Activated naive CD4-positive, alpha-beta T cell treated with anti-CD3 and anti-CD28 coated beads, Interleukin-2, amount 50 U/mL, for 16 hours (primary cell): ENCODE measurements at places on chromosomes 5 and 9.

DNA sequence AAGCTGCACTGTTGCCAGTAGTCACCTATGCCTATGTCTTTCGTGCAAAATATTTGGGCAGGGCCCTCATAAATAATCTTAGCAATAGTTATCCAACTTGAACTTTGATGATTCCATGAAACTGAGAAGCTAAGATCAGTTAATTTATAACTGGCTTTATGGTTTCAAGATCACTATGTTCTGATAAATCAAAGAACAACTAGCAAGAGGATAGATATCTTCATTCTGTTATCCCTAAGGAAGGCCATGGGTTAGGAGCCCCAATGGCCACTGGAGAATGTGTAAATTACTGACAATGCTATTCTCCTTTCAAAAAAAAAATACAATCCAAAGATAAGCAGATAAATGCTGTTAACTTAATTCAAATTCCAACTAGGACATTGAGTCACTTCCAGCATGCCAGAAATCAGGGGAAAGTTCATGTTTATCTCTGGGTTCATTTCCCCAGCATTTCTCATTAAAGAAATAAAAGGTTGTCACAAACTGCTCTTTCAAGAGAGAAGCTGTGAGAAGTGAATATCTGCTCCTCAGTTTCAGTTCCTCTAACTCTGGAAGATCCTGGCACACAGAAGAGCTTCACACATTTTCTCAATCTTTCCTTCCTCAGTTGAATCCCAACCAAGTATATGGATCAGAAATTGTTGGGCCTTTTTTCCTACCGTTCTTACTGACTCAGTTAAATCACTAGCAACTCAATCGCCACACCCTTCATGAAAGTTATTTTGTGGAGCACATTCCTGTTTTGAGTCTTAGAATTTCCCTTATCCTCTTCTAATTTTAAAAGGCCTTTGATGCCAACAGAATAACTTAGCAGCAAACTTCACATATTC lies 59.6 kb upstream of the SLC1A1 start:
- DNase-seq: no peak

DNA sequence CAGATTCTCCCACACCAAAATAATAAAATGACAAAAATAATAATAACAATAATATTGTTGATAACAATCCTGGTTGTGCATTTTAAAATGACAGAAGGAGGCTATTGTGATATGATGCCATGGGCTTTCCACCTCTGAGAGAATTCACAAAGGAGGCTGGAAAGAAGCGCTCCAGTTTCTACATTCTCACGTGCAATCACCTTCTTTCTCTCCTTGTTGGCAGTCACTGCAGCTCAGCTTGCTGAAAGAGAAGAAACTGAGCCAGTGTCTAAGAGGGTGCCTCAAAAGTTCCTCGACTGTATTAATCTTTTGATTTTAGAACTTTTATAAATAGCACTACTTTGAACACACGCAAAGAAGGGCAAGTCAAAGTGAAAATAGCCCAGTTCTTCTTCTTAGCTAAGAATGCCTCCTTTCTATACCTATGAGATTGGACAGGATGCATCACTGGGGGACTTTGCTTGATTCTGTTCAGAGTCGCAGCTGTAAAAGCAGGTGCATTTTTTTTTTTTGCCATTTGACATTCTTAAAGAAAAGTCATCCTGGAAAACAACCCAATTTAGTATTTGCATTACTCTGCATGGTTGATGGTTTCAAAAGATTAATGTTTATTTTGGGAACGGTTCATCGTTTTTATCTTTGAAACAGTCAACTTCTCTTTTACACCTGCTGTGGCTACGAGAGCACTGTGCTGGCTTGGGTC lies 12.4 kb upstream of the SUB1 start:
- no peak for DNase-seq

DNA sequence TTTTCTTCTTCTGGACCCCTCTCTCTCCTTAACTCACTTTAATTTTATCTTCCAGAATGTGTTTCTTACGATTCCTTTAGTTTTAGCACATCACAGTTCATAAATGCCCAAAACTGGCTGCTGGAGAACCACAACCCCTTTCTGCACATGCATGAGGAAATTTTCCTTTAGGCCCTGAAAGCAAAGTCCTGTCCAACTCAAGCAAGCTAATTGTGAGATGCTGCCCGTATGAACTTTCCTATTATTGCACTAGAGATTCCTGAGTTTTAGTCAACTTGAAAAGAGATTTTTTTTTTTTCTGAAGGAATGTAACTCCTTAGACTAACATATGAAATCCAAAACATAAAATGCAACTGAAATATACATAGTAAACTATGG lies 52.1 kb upstream of the DAB2 start:
- no peak for DNase-seq

- DNase-seq: no peak
Measured at GRCh38 chr9:5509573-5509972, 758 bp upstream of the PDCD1LG2 start.

DNA sequence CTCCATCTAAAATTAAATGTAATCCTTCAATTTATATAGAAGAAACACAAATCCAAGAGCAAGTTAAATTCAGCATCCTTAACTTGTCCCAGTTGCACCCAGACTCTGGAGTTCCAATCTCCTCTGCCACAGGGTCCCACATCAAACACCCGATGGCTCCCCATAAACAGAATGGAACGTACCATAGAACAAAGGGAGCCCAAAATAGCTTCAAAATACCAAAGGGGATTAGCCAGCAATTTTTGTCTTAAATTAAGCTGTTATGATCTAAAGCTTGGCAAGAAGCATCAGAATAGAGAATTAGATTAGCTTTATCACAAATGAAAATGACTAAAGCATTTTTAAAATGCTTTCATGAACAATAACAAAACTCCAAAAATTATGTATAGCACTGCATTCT lies 112.8 kb downstream of the FANCC start:
- no peak for DNase-seq

DNA sequence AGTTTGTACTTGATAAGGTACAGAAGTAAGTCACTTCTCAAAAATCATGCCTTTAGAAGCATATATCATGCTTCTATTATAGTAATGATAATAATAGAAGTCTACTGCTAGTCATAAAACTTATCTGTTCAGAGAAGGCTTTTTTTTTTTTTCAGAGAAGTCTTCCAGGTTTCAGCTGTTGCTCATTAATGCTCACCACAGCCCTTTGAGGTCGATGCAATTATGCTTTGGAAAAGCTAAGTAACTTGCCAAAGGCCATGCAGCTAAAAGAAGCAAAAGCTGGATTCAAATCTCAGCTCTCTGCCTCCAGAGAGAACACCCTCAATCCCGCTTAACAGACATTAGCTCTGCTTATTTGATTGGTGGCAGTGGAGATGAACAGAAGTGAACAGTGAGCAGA lies 150.8 kb downstream of the DOCK8 start:
- no peak for DNase-seq

DNA sequence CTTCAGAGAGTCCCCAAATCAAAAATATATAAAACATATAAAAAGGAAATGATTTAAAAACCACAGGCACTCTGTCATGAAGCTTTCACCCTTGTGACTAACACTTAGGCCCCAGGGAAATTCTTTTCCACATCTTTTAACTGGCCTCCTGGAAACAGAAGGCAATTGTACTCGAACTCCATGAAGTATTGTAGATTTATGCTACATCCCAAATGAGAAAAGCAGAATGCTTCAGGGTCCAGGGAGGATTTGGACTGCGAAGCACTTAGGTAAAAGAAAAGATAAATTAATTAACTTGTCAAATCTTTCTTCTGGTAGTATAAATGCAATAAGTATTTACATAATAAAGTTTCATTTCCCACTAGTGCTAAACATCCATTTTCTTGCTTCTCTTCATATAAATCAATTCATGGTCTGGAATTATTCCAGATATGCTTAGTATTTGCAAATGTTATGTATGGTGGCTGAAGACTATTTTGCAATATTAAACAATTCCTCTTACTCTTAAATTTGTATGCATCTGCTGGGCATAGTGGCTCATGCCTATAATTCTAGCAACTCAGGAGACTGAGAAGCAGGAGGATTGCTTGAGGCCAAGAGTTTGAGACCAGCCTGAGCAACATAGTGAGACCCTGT lies 64.9 kb upstream of the ELL2 start:
- no peak for DNase-seq

DNA sequence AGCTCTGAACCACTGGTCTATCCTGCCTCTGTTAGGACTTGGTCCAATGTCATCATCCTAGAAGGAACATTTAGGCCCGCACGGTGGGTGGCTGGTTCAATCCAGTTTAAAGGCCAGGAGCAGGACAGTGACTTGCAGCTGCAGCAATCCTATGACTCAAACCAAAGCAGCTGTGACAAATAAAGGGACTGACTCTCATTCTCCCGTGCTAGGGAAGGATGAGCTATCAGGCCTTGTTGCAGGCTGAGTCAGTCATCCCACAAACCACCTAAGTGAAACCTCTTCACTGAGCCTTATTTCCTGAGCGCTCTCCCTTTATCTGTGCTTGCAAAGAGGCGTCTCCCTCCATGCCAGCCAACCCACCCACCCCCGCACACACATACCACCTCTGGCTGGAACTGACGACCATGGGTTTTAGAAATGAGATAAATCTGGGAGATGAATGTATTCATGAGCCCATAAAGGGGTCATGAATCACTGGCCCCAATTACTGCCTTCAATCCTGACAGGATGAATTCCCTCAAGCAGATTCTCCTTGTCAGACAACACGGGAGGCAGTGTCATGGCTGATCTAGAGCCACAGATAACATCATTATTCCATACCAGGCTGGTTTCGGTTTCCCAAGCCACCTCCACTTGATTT lies 93.4 kb downstream of the KCNIP1 start:
- no peak for DNase-seq

GRCh38 chr5:68464424-68464823 lies 248.9 kb downstream of the PIK3R1 start:
- DNase-seq: peak; percentile 40

- DNase-seq: no peak
Measured at GRCh38 chr5:138713247-138713646, 40.0 kb upstream of the CTNNA1 start.

GRCh38 chr5:148786456-148786855 lies 40.0 kb upstream of the ADRB2 start:
- no peak for DNase-seq

- peak; percentile 26 for DNase-seq
Measured at GRCh38 chr5:133245191-133246052, 193.6 kb downstream of the HSPA4 start.

GRCh38 chr5:165035520-165035919 lies 1530.1 kb downstream of the MAT2B start:
- DNase-seq: no peak

DNA sequence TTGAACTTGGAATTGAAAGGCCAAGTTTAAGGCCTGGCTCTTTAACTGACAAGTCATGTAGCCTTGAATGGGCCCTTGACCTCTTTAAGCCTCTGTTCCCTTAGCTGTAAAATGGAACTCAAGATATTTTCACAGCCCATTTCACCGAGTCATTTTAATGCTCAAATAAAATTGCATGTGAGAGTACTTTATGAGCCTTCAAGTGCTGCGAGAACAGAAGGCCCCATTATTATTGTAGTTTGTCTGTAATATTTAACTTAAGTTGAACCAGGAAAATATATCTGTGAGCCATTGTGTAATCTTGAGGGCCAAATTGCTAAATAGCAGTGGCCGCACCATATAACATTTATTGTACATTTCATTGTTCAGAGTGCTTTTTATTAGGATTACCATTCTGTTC lies 249.9 kb downstream of the NTRK2 start:
- no peak for DNase-seq

GRCh38 chr9:95030920-95031642 lies 286.4 kb downstream of the FANCC start:
- DNase-seq: no peak

DNA sequence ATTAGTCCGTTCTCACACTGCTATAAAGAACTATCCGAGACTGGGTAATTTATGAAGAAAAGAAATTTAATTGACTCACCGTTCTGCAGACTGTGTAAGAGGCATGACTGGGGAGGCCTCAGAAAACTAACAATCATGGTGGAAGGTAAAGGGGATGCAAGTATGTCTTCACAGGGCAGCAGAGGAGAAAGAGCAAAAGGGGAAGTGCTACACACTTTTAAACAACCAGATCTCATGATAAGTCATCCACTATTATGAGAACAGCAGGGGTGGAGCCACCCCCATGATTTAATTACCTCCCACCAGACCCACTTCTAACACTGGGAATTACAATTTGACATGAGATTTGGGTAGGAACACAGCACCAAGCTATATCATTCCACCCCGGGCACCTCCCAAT lies 26.6 kb downstream of the FST start:
- DNase-seq: no peak

- DNase-seq: no peak
Measured at GRCh38 chr5:167346461-167346860, 945.0 kb upstream of the WWC1 start.

DNA sequence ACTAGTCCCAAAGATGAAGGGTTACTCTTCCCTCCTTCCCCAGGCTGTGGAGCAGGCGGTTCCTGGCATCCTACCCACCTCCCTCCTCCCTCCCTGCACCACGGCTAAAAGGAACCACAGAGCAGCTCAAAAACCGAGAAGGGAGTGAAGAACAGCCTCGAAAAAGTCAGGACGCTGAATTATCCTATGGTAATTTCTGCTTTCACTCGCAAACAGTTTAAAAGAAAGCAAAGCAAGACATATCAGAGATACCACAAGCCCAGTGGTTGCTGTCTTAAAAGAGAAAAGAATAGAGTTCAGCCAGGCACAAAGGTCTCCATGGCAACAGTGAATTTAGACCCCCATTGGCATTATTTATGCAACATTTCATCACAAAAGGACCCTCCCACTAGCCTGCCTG lies 315.4 kb downstream of the CTNND2 start:
- DNase-seq: no peak

GRCh38 chr5:37494756-37495155 lies 115.6 kb downstream of the WDR70 start:
- DNase-seq: no peak

DNA sequence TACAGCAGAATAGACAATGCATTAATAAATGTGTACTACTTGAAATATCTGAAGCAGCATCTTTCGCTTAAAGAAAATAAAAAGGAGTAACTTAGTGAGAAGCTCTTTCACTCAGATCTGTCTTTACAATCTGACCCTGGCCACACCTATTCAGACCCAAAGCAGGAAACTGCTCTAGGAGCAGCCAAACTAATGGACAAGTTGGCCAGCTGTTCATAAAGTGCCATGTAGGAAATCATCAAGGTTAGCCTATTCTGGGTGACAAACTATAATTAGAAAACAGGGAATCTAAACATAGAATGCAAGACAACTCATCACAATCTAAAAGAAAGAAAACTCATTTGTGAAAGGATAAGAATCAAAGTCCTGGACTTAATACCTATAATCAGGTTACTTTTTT lies 101.3 kb downstream of the AGTPBP1 start:
- no peak for DNase-seq

- DNase-seq: no peak
Measured at GRCh38 chr9:6153425-6153824, 62.2 kb upstream of the IL33 start.

DNA sequence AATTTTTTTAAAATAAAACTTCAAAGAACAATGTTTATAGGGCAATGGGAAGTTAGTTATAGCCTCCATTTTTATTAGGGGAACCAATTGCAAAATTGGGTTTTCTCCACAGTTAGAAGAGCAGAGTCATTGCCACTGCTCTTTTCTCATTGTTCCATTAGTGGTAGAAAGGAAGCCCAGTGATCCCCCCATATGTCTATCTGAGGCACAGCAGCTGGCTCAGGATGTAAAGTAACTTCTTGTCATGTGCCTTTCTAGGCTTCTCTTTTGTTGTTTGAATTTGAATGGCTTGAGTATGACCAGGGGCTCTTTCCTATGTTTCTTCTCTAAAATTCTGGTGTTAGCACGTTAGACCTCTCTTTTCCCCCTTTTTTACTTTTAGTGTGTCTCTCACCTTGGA lies 61.2 kb downstream of the UBAP1 start:
- no peak for DNase-seq
